ENCODE measurements at places on chromosomes 2 and 18. TPM values are rescaled to one million over a fixed set of nuclear protein-coding genes. Genes with fewer than 3 reads are reported as not detected.

- DNase-seq: no peak
Observed at GRCh38 chr2:125746321-125747164, 909.4 kb upstream of the GYPC start.

The PJVK gene
- total RNA-seq: 1.5 TPM

The CROCC2 gene
- not detected for total RNA-seq

GRCh38 chr2:238899386-238899785 lies 51.5 kb downstream of the TWIST2 start:
- no peak for DNase-seq

The MOGAT1 gene
- total RNA-seq: not detected

GRCh38 chr2:236896688-236897087 lies 189.0 kb upstream of the COPS8 start:
- DNase-seq: no peak
